ENCODE measurements at places on chromosomes 3 and 15.

- no peak for DNase-seq
These were observed 52.2 kb upstream of the ACTL6A start for GRCh38 chr3:179510496-179510895.

DNA sequence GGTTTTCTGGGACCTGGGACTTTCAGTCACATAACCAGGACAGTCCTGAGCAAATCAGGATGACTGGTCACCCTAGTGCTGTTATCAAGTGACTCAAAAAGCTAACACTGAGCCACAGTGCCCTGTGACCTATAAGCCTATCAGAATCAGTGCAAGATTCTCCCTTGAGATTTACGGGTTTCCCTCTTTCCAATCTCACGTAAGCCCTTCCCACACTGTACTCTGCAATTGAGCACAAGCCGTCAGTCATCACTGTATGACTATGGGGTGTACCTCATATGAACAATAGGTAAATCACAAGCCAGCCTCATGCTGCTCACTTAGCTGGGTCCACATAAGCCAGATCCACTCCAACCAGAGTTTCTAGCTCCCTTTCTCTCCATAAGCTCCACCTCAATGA, 21.0 kb upstream of the CLDN18 start:
- no peak for DNase-seq

DNA sequence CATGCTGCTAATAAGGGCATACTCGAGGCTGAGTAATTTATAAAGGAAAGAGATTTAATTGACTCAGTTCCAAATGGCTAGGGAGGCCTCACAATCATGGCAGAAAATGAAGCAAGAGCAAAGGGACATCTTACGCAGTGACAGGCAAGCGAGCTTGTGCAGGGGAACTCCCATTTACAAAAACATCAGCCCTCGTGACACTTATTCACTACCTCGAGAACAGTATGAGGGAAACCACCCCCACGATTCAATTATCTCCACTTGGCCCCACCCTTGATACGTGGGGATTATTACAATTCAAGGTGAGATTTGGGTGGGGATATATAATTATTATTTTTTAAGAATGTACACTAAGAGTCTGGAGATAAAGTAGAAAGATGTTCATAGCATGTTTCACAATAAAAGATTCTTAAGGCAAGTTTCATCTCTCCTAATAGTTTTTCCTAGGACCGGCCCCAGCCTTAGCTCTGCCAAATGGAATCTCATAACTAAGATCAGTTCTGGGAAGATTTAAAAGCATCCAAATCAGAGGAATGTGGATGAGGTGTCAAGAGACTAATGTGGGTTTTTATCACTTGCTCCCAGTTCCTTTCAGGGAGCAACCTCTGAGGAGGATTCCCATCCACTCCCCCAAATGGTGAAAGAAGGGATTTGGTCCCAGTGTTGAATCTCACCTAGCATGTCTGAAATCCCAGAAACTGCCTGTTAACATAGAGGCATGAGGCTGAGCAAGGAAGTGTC, 221.0 kb downstream of the ZMAT3 start:
- DNase-seq, result no peak

DNA sequence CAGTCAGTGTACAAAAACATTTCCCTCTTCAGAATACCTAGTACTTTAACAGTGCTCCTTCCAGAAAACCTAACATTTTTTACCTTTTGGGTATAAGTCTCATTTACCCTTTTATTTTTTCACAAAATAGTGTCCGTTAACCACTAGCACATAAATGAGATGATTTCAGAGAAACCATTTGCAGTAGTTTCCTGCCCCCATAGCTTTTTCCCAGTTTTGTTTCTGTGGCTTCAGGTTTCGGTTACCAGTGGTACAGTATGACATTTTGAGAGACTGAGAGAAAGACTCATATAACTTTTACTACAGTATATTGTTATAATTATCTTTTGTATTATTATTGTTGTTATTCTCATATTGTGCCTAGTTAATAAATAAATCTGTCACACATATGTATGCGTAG, 6.2 kb upstream of the RBMS3 start:
- DNase-seq, result no peak

DNA sequence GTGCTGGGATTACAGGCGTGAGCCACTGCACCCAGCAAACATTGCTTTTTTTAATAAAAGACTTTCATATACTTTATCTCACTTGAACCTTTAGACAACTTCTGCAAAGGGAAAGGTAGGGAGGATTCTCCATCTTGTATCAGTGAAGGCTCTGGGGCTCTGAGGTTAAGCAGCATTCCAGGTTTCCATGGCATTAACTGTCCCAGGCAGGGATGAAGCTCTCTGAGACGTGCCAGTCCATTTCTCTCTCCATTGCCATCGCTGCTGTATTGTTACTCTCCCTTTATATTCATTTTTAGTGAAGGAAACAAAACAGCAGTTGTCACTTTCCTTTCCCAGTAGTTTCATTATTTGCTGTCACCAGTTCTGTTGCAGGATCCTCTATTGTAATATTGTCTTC, 342.4 kb downstream of the LPP start:
- no peak for DNase-seq

DNA sequence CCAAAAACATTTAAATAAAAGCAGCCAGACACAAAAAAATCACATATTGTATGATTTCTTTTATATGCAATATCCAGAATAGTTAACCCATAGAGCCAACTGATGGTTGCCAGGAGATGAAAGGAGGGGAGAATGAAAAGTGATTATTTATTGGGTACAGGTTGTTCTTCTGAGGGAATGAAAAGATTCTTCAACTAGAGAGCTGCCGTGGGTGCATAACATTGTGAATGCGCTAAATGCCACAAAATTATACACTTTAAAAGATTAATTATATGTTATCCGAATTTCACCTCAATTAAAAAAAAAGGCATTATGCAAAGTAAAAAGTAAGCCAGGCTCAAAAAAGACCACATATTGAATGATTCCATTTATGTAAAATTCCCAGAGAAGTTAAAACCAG, 36.1 kb downstream of the PRKAR2A start:
- DNase-seq, result no peak

- DNase-seq, result no peak
These were observed 72.3 kb downstream of the CD47 start for GRCh38 chr3:108018552-108018951.

- DNase-seq, result no peak
These were observed 190.6 kb upstream of the ADAMTS9 start for GRCh38 chr3:64878362-64878761.

DNA sequence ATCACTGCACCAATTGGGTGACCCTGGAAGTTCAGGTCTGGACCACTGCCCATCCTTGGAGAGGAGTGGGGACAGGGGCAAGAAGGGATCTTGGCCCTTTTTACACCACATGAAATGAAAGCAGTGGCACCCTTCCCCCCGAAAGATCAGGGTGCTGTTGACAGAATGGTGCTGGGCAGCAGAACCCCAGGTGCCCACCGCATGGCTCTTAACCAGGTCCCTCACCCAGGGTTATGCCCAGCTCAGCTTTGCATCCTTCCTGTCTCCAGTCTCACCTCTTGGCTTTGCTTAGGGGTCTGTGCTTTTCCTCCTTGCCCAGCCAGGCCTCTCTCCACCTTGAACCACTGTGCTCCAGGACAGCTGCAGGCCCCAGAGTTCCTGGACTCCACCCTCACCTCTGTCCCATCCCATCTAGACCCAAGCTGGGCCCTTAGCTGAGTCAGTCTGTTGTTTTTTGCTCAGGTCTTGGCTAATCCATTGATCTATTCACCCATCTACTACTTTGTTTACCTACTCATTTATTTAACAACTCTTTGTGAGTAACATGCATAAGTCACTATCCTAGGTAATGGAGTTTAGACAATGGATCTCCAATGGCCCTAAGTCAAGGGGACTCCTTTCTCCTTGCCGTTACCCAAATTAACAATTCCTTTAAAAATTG, 77.1 kb upstream of the PRR23E start:
- no peak for DNase-seq

GRCh38 chr3:33007776-33008175, 56.3 kb downstream of the CCR4 start:
- DNase-seq, result no peak

DNA sequence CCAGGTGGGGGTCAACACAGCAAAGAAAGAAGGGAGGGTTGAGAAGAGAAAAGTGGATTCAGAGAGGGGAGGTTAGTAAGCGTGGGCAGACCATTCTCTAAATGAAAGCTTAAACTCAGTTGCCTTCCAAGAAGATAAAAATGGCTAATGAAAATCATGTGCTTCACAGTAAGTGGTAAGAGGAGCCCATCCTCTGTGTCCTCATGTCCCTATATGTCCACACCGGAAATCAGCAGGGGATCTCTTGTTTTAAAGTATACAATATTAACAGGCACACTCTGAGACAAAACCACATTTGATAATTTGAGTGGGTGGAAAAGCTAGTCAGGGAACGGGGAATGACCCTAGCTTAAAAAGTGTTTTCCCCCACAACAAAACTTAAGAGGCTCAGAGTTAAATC, 4.4 kb upstream of the FOXP1 start:
- DNase-seq, result no peak

DNA sequence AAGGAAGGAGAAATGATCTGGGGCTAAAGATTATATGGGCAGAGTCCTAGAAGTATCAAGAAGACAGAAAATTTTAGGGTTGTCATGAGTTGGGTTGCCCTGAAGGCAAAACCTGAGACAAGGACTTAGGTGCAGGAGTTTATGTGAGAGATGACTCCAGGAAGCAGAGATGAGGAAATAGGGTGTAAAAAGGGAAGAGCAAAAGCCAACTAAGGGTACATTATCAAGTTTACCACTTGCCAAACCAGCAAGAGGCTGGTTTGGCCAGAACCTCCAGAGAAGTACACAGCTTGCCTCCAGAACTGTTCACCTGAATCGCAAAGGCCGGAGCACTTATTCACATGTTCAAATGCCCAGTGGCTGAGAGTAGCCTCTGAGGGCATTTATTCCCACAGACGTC, 116.7 kb downstream of the FHIT start:
- DNase-seq, result no peak

- DNase-seq, result peak; percentile 10
These were observed 96.1 kb downstream of the FMN1 start for GRCh38 chr15:33098094-33099058.

- DNase-seq, result no peak
These were observed 77.4 kb downstream of the SLTM start for GRCh38 chr15:58856086-58856485.

DNA sequence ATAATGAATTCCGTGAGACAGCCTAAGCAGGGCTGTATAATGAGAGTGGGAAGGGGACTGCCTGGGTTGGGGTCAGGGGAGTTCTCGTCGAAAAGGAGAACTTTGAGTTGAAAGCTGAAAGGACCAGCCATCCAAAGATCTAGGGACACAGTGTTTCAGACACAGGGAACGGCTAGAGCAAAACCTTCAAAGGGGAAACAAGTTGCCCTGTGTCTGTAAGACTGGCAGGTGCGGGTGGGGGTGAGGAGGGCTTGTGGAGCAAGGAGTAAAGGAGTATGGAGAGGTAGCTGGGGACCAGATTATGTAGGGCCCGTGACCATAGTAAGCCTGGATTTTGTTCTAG, 1.3 kb upstream of the SRP14 start:
- no peak for DNase-seq

- no peak for DNase-seq
These were observed 424 bp downstream of the HAUS2 start for GRCh38 chr15:42549032-42549491.

DNA sequence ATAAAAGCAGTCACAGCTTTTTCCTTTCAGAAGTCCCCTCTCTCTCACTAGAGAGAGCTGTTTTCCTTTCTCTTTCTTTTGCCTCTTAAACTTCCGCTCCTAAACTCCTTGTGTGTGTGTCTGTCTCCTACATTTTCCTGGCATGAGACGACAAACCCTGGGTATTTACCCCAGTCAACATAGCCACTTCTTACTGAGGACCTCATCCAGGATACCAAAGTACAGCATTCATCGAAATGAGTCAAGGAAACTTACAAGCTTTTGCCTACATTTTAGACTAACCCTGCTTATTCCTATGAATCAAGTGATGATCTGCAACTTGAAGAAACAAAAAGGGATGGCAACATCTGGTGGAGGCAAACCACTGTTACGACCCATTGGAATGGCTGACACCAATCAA, 16.7 kb downstream of the PATL2 start:
- DNase-seq, result no peak

DNA sequence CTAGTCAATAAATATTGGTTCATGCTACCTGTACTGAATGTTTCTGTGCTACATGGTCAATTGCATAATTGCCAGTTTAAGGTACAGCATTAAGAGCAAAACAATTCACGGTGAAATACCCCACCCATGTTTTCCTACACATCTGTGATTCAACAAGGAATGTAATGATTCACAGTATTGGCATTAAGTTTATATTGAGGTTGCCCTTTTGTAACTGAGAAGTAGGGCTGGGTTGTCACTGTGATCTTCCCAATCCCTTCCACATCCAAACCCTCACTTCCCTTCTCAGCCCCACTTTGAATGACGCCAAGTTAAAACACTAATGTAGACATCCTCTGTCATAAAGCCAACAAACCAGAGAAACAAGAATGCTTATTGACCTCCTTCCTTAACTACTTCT, 112.0 kb upstream of the TJP1 start:
- DNase-seq, result peak; percentile 29
